ENCODE measurements at places on chromosomes 5 and 9.

GRCh38 chr9:88593537-88594185, 58.7 kb downstream of the NXNL2 start:
- peak; percentile 74 for DNase-seq

- no peak for DNase-seq
Measured at GRCh38 chr5:178235588-178235974, 3.0 kb upstream of the PHYKPL start.

DNA sequence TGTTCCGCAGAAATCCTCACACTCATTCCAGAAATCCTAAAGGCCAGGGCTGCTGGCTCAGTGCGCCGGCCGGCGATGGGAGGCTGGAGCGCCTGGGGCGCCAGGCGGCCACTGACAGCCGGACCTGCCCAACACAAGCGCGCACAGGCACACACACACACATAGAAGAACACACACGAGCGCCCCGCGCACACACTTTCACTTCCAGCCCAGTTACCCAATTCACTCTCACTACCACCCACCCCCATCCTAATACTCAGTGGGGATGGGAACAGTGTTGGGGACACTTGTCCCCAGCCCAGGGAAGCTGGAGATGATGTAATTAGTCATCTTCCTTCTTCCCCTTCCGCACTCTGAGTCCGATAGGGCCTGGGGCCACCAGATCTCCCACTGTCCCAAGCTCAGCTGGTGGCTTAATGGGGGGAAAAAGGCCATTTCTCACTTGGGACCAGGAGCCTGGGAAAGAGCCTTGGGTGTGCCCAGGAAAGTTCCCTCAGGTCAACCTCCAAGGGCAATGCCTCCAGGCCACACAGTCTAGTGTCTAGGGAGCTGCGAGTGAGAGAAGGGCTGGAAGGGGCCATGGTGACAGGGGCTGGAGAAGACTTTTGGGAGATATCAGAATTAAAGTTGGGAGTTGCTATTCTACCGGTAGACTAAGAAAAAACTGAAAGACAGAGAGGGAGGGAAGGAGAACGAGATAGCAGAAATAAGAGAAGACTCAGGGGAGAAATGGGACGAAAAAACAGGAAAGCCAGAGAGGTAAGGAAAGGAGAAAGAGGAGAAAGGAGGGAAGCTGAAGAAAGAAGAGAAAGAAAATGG, 1.7 kb downstream of the EBF1 start:
- DNase-seq = peak; percentile 14

GRCh38 chr5:172792701-172793570, 21.9 kb upstream of the DUSP1 start:
- no peak for DNase-seq

GRCh38 chr5:2165203-2165602, 282.5 kb upstream of the IRX4 start:
- no peak for DNase-seq

DNA sequence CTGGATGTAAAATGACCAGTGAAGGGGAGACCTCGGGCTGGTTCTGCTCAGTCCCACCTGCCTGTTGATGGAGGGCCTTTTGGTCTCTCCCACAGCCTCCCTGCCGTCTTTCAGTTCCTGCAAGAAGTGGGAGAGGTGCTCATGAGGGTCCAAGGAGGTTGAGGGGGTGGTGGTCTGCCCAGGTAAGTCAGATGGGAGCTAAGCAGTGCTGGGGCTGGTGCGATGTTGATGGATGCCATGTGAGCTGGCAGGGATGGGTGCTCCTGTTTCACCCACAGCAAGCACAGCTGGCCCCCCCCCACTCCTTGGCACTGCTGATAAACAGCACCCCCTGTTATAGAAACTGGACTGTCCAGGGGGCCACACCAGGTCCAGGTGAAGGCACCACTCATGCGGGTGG, 145.6 kb downstream of the NSG2 start:
- no peak for DNase-seq

GRCh38 chr5:33258553-33258952, 182.2 kb upstream of the TARS1 start:
- peak; percentile 29 for DNase-seq

DNA sequence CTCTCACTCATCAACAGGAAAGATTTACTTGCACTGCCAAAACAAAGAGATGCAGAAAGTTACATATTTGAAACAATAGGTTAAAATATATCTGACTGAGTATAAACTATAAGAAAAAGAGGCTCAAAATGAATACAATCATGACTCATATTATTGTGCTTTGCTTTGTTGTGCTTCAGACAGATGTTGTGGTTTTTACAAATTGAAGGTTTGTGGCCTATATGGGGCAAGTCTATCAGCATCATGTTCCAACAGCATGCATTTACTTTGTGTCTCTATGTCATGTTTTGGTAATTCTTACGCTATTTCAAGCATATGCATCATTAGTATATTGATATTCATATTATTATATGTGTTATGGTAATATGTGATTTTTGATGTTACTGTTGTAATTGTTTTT, 330.0 kb downstream of the PRR16 start:
- DNase-seq = peak; percentile 19

Measured in iris pigment epithelial cell (primary cell).